Stimulated activated CD4-positive, alpha-beta T cell treated with anti-CD3 and anti-CD28 coated beads, Interleukin-15, amount 100 ng/mL, for 1 hour (primary cell): ENCODE measurements at places on chromosomes 13 and 19.

- no peak for DNase-seq
Measured at GRCh38 chr19:32573492-32573794, 7.5 kb upstream of the PDCD5 start.

DNA sequence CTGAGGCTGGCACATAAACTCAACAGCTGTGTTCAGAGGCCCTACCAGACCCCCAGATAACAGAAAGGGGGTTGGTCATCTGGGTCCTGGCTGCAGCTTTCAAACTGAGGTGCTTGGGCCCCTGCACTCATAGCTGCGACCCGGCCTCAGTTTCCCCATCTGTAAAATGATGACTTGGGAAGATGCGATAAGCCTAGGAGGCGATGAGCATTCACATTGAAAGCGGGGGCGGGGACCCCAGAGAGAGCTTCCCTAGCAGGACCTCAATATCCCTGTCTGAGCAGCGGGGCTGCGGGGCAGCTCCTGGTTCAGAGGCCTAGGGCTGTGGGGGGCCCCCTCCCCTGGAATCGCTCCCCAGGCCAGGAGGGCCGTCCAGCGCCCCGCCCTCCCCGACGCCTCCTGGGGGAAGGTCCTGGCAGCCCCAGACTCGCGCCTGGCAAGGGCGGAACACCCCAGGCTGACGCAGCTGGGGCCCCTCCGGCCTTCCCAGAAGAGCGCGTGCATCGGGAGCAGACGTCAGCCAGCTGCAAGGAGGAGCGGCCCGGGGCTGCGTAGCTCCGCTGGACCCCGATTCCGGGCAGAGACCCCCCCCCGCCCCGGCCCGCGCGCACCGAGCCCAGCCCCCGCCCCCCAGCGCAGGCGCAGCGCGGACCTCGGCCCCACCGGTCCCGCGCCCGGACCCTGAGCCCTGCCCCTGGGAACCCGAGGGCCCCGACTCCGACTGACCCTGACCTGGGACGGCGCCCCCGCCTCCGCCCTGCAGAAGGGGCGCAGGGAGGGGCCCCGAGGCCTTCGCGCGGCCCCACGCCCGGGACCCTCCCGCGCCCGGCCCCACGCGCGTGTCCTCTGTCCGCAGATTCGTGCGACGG, 3.5 kb downstream of the FSTL3 start:
- no peak for DNase-seq

GRCh38 chr13:71979616-71980015, 112.6 kb upstream of the DACH1 start:
- DNase-seq: no peak

DNA sequence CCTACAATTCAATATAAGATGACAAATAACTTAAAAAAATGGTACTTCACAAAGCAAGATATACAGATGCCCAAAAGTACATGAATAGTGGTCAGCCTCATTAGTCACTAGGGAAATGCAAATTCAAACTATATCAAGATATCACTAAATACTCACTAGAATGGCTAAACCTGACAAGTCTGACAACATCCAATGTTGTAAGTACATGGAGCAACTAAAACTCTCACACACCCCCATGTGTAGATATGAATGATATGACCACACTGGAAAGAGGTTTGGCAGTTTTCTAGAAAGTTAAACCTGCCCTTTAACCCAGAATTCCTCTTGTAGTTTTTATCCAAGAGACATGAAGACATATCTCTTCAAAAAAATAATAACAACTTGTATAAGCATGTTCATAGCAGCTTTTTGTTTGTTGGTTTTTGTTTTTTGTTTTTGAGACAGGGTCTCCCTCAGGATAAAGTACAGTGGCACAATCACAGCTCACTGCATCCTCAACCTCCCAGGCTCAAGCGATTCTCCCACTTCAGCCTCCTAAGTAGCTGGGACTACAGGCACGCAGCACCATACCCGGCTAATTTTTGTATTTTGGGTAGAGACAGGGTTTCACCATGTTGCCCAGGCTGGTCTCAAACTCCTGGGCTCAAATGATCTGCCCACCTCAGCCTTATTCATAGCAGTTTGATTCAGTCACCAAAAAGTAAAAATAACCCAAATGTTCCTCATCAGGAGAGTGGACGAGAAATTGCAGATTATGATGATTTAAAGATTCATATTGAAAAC, 55.1 kb downstream of the RFX2 start:
- no peak for DNase-seq

GRCh38 chr19:16328824-16329482, 4.3 kb downstream of the KLF2 start:
- peak; percentile 42 for DNase-seq

DNA sequence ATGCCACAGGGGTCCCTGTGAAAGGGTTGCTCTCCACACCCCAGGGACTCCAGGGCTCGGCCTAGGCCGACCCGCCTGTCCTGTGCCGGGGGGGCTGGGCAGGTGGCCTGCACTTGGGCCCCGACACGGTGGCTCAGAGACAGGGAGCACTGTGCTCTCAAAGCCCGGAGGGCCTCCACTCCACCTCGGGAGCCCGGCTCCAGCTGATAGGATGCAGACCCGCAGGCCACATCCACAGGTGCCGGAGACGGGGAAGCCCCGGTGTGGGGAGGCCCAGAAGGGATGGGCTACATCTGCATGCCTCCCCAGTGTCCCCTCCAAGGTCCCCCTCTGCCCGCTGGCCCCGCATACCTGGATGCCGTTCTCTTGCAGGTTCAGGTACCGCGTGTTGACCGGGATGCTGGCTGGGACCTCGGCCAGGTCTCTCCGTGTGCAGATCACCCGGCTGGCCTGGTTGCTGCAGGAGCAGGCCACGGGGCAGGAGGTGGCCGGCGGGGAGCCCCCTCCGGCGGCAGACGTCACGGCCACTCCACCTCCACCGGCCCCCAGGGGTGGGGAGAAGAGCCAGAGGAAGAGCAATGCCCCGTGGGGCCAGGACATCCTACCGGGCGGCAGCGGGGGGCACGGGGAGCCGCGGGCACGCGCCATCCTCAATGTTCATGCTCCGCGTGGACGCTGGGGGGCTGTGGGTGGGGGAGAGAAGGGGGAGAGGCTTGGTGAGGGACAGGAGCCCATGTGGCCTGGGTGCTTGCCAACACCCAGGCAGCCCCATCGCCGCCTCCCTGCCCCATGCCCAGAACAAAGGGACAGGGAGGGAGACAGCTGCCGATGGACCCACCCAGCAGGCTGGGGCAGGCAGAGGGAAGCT, 19.8 kb downstream of the LRRC4B start:
- DNase-seq: no peak

GRCh38 chr13:61880578-61881283, 465.1 kb upstream of the PCDH20 start:
- no peak for DNase-seq
